ENCODE measurements at places on chromosomes 2 and 18.
A peak's percentile ranks its signal among the peaks of the same experiment; 100 is the strongest.

DNA sequence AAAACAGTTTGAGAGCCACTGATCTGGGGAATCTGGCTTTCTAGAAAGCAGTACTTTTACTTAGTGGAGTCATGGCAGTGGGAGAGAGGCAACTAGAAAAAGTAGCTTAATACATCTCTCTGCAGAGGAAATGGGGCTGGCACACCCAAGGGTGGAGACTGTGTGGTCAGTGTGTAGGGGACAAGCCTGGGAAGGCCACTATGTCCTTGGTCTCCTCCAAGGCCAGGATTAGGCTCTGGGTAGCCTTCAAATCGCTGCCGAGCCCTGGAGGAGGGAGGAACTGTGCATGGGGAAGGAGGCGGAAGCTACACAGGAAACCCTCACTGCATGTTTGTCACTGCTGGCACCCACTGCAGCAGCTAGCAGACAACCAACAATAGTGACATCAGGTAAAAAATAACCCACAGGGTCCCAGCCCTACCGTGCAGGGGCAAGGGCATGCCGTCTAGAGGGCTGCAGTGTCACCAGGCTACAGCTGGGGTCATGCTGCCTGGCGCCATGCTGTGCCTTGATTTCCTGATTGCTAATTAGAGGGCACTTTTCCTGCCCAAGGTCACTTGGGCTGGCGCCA, 34.8 kb downstream of the LBH start:
- H3K36me3 ChIP-seq: peaks cover 10% of the 10 kb centered on the region
- peaks cover 92% of the 10 kb centered on the region for H3K4me1 ChIP-seq
- DNase-seq: no peak

DNA sequence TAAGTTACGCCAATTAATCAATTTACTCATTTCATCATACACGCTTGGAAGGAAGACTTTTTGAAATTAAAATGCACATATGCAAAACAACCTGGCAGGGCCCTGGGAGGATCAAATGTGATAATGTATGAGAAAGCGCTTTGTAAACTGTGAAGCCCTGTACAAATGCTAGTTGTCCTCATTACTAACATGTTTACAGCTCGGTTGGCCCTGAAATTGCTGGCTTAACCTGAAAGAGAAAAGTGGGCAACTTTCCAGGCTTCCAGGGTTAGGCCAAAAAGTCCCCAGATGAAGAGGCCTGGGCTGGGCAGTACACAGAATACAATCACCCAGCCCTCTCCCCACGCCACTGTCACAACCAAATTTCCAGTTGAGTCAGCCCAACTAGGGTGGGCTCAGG, 60.2 kb downstream of the DNMT3A start:
- H3K4me3 ChIP-seq: no peak overlapping the region
- DNase-seq: no peak
- H3K27ac ChIP-seq: no peak overlapping the region

GRCh38 chr2:212030709-212031108, 507.9 kb downstream of the ERBB4 start:
- no peak overlapping the region for H3K27ac ChIP-seq
- no peak overlapping the region for H3K4me3 ChIP-seq
- no peak for DNase-seq
- no peaks in the 10 kb centered on the region for H3K4me1 ChIP-seq
- no peaks in the 10 kb centered on the region for H3K27me3 ChIP-seq

GRCh38 chr2:162475661-162476060, 131.7 kb downstream of the GCA start:
- no peak overlapping the region for H3K27ac ChIP-seq
- no peak for DNase-seq
- H3K36me3 ChIP-seq: no peaks in the 10 kb centered on the region

DNA sequence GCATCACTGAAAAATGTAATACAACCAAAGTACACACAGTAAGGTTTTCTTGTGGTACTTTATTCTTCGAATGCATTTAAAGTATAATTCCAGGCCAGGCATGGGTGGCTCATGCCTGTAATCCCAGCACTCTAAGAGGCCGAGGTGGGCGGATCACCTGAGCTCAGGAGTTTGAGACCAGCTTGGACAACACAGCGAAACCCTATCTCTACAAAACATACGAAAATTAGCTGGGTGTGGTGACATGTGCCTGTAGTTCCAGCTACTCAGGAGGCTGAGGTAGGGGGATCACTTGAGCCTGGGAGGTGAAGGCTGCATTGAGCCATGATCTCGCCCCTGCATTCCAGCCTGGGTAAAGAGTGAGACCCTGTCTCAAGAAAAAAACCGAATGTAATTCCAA, 3.9 kb upstream of the TTC39C start:
- peaks cover 67% of the 10 kb centered on the region for H3K4me1 ChIP-seq
- H3K36me3 ChIP-seq: peaks cover 6% of the 10 kb centered on the region
- peak overlapping the region; percentile 92 for H3K27ac ChIP-seq

DNA sequence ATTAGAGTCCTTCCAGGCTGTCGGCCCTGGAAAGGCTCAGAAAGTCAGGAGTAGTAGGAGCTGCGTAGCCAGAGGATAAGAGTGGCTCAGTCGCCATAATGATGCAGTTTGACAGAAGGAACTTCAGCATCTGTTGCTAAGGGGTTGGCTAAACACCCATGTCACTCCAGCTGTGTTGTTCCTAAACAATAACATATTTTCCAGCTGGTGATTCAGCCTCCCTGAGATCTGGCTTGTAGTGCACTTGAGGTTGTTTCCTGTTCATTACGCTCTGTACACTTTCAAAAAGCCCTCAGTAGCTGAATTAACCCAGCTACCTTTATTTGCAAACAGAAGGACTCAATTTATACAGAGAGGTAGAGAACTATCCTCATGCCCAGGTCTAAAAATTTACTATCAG, 39.7 kb upstream of the EPAS1 start:
- H3K4me3 ChIP-seq: no peak overlapping the region
- no peak for DNase-seq
- H3K27ac ChIP-seq: no peak overlapping the region
- H3K4me1 ChIP-seq: no peaks in the 10 kb centered on the region
- H3K36me3 ChIP-seq: no peaks in the 10 kb centered on the region

DNA sequence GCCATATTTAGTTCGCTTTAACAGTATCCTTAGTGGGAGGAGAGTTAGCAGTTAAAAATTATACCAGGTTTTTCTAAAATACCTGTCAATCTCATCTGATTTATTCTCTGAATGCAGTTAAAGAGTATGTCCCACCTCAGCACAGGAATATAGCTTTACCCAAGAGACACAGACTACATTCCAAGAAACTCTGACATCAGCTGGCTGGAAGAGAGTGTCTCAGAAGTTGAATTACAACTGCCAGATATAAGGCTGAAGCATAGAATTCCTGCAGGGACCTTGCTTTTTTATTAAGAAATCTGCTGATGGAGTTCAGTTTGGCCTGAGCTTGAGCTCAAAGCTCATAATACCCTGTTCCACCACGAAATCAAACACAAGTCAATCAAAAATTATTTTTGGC, 25.4 kb upstream of the CNTNAP5 start:
- H3K4me1 ChIP-seq: no peaks in the 10 kb centered on the region
- H3K4me3 ChIP-seq: no peak overlapping the region
- no peak for DNase-seq
- H3K36me3 ChIP-seq: no peaks in the 10 kb centered on the region
- H3K27me3 ChIP-seq: no peaks in the 10 kb centered on the region

DNA sequence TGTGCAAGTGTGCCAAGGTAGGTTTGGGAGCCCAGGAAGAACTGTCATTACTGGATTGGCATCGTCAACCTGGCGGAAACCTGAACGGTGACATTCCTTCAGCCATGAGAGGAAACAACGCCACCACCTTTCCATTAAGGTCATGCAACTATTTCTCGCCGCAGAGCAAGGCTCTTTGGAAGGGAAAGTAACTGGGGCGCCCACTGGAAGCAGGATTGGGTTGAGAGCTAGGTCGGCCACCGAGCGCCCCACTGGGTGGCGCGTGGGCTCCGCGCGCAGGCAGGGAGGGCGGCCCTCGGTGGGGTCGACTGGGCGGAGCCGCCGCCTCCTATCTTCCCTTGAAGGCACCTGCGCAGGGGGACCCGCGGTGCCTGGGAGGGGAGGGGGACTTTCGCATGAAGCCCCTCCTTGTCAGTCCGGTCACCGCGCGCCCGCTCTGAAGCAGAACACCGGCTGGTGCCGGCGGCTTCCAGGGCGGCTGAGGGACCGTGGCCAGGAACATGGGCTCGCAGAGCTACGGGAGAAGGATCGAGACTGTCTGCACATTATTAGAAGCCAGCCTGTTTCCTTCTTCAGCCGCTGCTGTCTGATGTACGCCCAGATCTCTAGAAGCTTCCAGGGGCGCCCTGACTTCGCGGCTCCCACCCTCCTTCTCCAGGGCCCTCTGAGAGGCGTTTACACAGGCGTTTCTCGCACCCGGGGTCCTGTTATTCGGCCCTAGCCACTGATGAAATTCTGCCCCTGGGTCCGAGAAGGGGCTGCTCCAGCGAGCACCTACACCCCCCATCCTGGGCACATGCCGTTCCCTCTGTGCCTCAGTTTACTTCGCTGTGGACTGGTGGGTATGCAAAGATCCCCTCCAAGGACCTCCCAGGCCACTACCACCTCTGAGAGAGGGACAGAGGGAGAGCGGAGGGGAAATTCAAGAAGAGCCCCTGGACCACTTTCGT, 27.3 kb upstream of the MAL start:
- H3K4me3 ChIP-seq: no peak overlapping the region
- no peak overlapping the region for H3K27ac ChIP-seq
- DNase-seq: no peak

- H3K36me3 ChIP-seq: no peaks in the 10 kb centered on the region
- H3K27me3 ChIP-seq: no peaks in the 10 kb centered on the region
- H3K4me3 ChIP-seq: no peak overlapping the region
- no peak for DNase-seq
- H3K27ac ChIP-seq: no peak overlapping the region
Measured at GRCh38 chr2:207311316-207312005, 145.7 kb upstream of the KLF7 start.

GRCh38 chr2:121063471-121063870, 221.5 kb downstream of the TFCP2L1 start:
- no peaks in the 10 kb centered on the region for H3K4me1 ChIP-seq
- no peaks in the 10 kb centered on the region for H3K36me3 ChIP-seq
- H3K27ac ChIP-seq: no peak overlapping the region
- no peaks in the 10 kb centered on the region for H3K27me3 ChIP-seq

DNA sequence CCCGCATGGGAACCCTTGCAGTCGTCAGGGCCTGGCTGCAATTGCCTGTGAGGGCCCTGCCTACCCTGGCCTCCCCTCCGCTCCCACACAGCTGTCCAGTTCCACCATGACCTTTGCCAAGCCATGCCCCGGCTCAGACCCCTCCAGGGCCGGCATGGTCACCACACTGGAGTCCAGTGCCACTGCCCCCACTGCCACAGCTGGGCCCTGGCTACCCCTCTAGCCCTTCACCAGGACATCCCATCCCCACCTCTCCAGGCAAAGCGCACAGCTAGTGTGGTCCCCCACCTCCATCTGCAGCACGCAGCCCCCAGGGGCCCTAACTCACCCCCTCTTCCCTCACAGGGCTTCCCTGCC, 70.3 kb upstream of the SMAD7 start:
- H3K4me1 ChIP-seq: peaks cover 49% of the 10 kb centered on the region
- no peaks in the 10 kb centered on the region for H3K36me3 ChIP-seq
- no peak overlapping the region for H3K4me3 ChIP-seq
- no peaks in the 10 kb centered on the region for H3K27me3 ChIP-seq
- H3K27ac ChIP-seq: no peak overlapping the region

GRCh38 chr2:27958711-27959378, 68.3 kb downstream of the BABAM2 start:
- H3K36me3 ChIP-seq: peaks cover 2% of the 10 kb centered on the region
- peaks cover 37% of the 10 kb centered on the region for H3K4me1 ChIP-seq
- no peak for DNase-seq
- no peak overlapping the region for H3K4me3 ChIP-seq
- no peak overlapping the region for H3K27ac ChIP-seq

- H3K27ac ChIP-seq: no peak overlapping the region
- no peak for DNase-seq
- no peaks in the 10 kb centered on the region for H3K27me3 ChIP-seq
- peaks cover 47% of the 10 kb centered on the region for H3K4me1 ChIP-seq
- no peaks in the 10 kb centered on the region for H3K36me3 ChIP-seq
- no peak overlapping the region for H3K4me3 ChIP-seq
Measured at GRCh38 chr2:98485453-98485755, 40.7 kb downstream of the INPP4A start.

GRCh38 chr2:14634489-14635390, 2.2 kb downstream of the LRATD1 start:
- no peak overlapping the region for H3K4me3 ChIP-seq
- H3K27ac ChIP-seq: no peak overlapping the region
- H3K36me3 ChIP-seq: no peaks in the 10 kb centered on the region
- peaks cover 37% of the 10 kb centered on the region for H3K27me3 ChIP-seq
- H3K4me1 ChIP-seq: no peaks in the 10 kb centered on the region

- H3K27me3 ChIP-seq: no peaks in the 10 kb centered on the region
- H3K4me3 ChIP-seq: no peak overlapping the region
- no peak overlapping the region for H3K27ac ChIP-seq
- DNase-seq: no peak
Measured at GRCh38 chr2:96891591-96892333, 21.9 kb upstream of the SEMA4C start.

DNA sequence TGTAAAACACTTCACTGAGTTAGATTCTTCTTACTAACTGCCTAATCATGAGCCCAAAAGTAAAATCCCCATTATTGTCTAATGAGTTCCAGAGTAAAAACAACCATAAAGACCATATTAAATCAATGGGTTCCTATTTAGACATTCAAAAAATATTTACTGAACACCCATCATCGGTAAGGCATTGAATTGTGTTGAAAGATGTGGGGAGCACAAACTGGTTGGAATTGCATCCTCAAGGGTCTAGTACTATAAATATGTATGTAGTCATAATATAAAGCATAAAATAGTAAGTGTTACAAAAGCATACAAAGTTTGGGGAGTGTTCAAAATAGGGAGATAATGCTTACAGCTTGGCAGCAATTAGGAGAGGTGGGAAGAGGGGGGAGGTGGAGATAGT, 3.0 kb upstream of the MARCHF4 start:
- DNase-seq: no peak
- H3K36me3 ChIP-seq: no peaks in the 10 kb centered on the region
- peaks cover 12% of the 10 kb centered on the region for H3K4me1 ChIP-seq
- H3K27me3 ChIP-seq: peaks cover 48% of the 10 kb centered on the region
- no peak overlapping the region for H3K4me3 ChIP-seq

DNA sequence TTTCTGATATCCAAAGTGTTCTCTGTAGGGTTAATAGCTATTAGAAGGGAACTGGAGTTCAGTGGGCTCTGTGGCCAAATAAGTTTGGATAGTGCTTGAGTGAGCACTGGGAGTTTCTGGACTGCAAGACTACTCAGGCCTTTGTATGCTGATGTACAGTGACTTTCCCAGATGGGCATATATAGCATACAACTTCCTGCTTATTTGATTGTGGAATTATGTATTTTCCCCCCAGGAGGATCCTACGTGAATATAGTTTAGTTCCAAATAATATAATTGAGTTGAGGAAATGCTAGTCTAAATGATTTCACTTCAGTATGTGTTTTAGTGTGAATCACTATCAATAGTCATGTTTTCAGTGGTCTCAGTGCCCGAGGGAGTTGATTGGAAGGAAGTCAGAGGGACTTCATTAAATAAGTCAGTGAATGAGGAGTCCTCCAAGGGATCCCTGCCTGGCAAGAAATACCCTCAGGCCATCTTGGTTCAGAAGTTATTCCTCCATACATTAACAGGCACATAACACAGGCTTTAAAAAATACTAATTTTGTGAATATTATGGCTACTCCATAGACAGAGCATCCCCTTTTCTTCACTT, 251.4 kb downstream of the PRKCE start:
- no peak for DNase-seq
- peaks cover 14% of the 10 kb centered on the region for H3K36me3 ChIP-seq
- H3K4me3 ChIP-seq: no peak overlapping the region
- H3K4me1 ChIP-seq: peaks cover 39% of the 10 kb centered on the region
